ENCODE measurements at places on chromosomes 1 and 21.

DNA sequence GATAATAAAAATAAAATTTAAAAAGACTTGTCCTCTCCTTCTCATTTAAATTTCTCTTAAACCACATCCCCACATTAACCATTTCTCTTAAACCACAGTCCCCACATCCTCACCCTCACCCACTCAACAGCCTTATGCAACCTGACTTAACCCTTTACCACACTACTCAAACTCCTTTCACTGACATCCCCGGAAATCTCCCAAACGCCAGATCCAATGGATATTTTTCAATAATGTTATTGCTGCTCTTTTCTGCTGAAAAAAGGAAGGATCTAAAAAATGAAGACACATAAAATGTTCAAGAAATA is 54.2 kb upstream of the EEIG2 start:
- DNase-seq = no peak

DNA sequence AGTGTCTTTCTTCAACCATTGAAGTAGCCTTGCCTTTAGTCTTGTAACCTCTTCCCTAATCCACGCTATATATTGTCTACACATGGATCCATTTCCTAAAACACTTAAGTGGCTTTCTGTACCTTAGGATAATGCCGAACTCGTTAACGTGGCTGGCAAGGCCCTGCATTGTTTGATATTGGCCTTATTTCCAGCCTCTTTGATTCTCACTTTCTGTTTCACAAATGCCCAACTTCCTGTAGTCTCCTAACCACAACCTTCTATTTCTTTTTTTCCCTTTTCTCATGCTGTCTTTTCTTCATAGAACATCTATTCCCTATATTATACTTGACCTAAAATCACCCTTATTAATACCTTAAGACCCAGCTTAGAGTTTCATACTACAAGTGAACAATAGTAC is 536.0 kb downstream of the LMO4 start:
- DNase-seq = no peak

DNA sequence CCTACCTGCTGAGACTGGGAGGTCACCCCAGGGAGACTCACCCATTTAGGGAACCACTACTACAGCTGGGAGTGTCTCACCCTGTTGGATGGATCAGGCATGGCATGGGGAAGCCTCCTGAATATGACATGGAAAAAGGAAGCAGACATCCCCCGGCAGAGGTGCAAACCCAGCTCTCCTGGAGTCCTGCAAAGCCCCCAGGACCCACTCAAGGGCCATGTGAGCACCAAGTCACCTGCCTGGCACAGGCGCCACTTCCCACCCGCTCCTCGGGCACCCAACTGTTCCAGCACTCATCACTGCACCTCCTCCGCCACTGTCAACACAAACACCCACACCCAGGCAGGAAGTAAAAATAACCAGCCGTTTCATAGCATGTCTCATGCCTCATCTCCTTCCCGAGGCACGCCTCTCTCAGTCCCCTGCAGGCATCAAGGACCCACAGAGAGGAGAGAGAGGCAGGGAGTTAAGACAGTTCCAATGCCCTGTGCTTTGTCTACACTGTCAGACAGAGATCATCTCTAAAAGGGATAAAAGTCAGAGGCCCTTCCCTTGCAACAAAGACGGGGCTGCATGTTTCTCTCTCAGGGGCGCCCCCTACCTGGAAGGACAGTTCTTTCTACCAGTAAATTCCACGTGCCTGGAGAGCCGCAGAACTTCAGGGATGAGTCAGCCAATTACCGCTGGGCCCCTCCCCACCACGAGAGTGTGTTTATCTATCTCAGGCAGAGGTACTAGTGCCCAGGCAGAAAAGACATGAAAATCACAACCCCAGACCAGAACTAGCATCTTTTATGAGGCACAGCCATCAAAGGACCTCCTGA is 150.1 kb upstream of the SOD1 start:
- DNase-seq = no peak

DNA sequence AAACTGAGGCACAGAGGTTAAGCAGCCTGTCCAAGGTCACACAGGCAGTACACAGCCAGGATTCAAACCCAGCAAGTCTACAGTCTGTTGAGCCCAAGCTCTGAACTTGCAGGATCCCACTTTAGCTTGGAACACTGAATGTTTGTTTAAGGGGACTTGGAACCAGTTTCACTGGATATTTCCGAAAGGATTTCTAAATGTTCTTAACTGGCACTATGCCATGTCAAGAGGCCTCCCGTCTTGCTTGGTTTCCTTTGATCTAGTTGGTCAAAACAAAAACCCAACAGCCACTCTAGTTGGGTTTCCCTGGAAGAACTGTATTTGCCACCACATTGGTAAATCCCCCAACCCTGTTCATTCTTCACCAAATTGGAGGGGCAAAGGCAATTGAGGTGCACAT is 317.6 kb upstream of the KAZN start:
- no peak for DNase-seq
